ENCODE measurements at places on chromosomes 16 and 17.

- DNase-seq: no peak
Measured at GRCh38 chr17:77354670-77355455, 214.1 kb downstream of the SEC14L1 start.

- DNase-seq: no peak
Measured at GRCh38 chr17:18280249-18280648, 19.8 kb downstream of the MIEF2 start.

- no peak for DNase-seq
Measured at GRCh38 chr17:80916246-80916645, 75.4 kb upstream of the CHMP6 start.

DNA sequence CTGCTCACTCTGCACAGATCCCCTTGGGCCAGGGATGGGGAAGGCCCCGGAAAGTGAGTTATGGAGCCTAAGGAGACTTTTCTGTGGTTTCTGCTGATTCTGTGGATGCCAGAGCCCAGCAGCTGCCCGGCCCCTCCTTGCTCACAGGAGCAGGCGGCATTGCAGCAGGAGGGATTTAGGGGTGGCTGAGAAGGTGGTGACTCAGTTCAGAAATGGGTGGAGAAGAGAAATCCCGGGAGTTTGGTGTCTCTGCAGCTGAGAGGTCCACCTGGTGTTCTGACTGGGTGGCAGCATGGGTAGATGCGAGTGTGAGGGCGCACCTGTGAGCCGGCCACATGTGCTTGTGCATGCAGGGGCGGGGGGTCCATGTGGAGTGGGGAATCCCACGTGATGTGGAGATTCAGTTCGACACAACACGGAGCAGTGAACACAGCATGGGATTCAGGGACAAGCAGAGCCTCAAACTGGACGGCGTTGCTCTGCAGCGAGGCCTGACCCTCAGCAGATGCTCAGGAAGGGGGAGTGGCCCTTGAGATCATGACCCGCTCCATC lies 16.0 kb upstream of the SPPL2C start:
- DNase-seq: no peak

Data from WTC11 (cell line).